ENCODE measurements at places on chromosomes 6 and 20.

GRCh38 chr6:54719633-54720032 is 126.9 kb upstream of the FAM83B start:
- no peak for DNase-seq

GRCh38 chr20:47970282-47970903 is 185.1 kb upstream of the SULF2 start:
- peak; percentile 39 for DNase-seq

- DNase-seq = no peak
These were observed 3.9 kb downstream of the PEDS1 start for GRCh38 chr20:50149481-50150254.

DNA sequence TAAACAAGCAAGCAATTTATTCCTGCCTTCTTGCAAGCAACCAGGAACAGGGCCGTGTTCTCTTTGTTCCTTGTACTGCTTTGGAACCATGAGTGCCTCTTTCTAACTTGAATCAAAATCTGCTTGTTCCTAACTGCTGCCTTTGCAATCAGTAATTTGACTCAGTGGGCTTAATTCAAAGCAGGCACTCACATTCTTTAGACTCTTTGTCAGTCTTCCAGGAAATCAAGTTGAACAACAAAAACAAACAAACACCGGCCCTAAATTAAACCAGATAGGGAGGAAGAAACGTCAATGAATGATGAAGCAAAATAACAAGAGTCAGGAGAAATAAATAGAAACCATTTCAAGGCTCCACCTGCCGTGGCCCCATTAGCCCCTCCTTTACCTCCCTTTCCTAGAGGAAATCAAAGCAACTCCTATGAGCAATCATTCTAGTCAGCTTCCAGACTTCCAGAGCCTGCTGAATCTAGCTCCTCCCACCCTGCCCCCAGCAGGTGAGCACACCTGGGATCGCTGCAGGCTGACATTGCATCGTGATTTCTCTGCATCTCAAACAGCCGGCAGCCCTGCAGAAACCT is 582.2 kb upstream of the FLRT3 start:
- no peak for DNase-seq

DNA sequence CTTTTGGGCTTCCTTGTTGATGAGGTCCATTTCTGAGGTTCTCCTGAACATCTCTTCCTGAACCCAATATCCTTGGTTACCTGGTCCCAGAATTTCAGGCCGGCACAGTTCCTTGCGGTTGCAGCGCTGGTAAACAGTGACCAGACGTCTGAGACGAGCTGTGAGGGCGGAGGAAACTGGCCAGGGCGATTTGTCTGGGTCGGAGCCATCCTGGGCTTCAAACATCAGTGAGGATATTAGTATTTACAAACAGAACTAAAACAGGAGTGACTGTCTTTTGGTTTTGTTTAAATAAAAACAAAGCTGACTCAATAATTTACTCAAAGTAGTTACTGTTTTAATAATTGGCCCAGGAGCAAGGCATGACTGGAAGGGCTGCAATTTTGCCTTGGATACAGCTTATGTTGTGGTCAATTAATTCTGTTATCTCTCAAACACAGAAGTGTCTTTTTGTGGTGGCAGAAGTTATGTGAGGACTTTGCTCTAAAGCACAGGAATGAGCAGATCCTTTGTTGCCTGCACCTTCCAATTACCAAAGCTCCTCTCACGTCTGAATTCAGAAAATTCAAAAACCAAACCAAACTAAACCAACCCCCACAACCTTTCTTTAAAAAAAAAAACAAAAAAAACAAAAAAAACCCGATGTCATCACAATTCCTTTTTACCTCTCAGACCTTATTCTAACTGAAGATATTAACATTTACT is 58.7 kb upstream of the EMILIN3 start:
- no peak for DNase-seq

- no peak for DNase-seq
These were observed 157.9 kb downstream of the SLC24A3 start for GRCh38 chr20:19370076-19371075.

GRCh38 chr6:9521152-9521530 is 893.7 kb downstream of the TFAP2A start:
- DNase-seq = no peak

DNA sequence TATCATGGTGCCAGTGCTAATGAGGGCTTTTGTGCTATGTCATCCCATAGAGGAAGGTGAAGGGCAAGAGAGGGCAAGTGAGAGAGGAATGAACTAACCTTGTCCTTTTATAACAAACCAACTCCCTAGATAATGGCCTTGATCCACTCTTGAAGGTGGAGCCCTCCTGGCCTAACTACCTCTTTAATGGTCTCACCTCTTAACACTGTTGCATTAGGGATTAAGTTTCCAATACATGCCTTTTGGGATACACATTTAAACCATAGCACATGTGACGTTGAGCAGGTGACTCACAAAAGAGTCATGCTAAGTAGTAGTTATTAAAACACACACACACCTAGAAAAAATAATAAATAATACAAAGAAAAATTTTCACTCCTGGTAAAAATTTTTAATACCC is 36.9 kb downstream of the CCN2 start:
- DNase-seq = no peak

GRCh38 chr6:70414813-70415212 is 1.5 kb downstream of the FAM135A start:
- no peak for DNase-seq

GRCh38 chr20:58453391-58453790 is 61.8 kb downstream of the APCDD1L start:
- no peak for DNase-seq

GRCh38 chr6:36625158-36625919 is 31.2 kb downstream of the SRSF3 start:
- no peak for DNase-seq

DNA sequence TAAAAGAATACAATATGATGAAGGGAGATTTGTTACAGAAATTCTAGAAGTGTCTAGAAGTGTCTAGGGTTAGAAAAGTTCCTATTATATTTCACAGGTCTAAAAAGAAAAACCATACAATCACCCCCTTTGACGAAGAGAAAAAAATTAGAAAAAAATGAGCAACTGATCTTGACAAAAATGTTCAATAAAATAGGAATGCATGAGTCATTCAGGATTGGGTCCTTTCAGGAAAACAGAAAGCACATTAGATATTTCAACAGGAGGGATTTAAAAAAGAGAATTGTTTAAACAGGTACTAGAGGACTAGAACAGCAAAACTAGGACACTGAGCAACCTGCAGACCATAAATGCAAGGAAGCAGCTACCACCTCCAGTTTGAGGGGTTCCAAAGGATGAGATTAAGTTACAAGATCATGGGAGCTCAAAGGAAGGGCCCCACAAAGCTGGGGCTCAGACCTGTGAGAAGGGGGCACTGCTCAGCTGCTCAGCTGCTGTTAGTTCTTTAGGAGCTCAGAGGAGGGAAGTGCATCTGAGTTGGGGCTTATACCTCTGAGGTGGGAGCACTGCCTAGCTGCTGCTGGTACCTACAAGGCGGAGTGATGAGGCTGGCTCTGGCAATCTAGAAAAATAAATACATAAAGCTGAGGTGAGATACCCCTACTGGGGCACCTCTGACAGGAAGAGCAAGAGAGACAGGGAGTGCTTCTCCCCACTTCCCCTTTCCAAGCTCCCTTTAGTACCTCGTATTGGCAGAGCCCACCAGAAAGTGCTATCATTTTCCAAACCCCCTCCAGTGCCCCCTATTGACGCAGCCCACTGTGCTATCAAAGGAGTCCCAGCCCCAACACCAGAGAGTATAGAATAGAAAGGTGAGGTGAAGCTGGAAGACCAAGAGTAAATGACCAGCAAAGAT is 27.1 kb upstream of the BEND6 start:
- DNase-seq = no peak

- DNase-seq = peak; percentile 88
These were observed 44.9 kb upstream of the ID1 start for GRCh38 chr20:31560094-31560745.

DNA sequence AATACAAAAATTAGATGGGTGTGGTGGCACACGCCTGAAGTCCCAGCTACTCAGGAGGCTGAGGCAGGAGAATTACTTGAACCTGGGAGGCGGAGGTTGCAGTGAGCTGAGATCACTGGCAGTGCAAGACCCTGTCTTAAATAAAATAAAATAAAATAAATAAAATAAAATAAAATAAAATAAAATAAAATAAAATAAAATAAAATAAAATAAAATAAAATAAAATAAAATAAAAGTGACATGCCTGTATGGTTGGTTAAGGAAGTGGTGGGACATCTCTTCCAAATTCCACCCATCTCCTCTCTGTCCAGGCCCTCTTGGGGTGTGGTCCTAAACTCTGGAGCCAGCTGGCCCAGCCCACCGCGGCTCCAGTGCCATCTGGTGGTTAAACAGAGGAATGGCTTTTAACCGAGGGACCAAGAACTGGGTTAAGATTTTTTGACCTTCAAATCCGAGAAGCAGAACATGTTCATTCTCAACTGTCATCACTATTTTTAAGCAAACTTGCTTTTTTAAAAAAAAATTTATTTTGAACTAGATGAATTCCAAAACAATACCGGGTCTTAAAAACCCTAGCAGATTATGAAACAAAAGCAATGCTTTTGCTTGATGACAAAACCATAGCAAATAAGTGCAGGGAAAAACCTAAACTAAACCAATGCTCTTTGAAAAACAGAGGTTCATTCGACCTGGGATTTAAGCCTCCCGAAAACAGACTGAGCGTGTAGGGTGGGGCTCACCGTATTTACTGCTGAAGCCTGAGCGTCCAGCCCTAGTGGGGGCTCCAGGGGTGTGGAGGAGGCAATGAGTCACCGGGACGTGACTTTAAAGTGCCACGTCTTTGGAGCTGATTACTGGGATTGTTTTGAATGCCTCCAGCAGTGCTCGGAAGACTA is 68.8 kb downstream of the CDC5L start:
- DNase-seq = peak; percentile 72

- DNase-seq = no peak
These were observed 340.9 kb upstream of the IRAK1BP1 start for GRCh38 chr6:78526432-78526831.

GRCh38 chr20:20603339-20603990 is 109.0 kb downstream of the RALGAPA2 start:
- DNase-seq = no peak

GRCh38 chr6:168632694-168633093 is 191.7 kb downstream of the SMOC2 start:
- DNase-seq = no peak

- no peak for DNase-seq
These were observed 13.9 kb downstream of the RAMACL start for GRCh38 chr6:166572370-166573261.

GRCh38 chr20:10536531-10536930 is 101.4 kb downstream of the SLX4IP start:
- DNase-seq = peak; percentile 33

DNA sequence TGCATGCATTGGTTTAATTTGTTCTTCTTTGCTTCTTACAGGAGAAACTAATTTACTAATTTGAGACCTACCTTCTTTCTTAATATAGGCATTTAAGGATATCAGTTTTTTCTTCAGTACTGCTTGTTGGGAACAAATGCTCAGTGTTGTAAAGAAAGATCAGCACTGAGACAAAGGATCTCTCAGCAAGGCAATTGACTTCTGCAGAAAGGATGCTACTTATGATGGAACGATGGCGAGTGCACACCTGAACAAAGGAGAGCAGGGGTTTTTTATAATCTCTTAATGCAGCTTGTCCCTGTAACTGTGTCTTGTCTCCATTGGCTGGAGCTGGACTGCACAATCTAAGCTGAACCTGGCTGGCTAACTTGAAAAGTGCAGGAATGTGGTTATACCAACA is 64.2 kb downstream of the RPP21 start:
- no peak for DNase-seq

DNA sequence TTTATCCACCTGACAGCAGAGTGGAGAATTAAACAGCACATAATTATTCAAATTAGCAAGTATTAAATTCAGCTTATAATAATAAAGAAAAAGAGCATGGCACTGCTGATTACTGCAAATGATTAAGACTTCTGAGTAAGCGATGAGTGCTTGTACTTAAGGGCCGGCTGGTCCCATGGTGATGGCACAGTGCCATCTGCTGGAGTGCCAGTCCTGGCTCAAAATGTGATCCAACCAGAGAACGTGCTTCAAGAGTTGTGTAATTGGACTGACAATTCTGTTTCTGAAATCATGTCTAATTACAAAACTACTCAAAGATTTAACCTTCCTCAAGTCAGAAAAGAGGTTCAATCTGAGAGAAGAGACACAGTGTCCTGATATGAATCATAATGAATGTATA is 181.6 kb upstream of the RGS17 start:
- peak; percentile 56 for DNase-seq

DNA sequence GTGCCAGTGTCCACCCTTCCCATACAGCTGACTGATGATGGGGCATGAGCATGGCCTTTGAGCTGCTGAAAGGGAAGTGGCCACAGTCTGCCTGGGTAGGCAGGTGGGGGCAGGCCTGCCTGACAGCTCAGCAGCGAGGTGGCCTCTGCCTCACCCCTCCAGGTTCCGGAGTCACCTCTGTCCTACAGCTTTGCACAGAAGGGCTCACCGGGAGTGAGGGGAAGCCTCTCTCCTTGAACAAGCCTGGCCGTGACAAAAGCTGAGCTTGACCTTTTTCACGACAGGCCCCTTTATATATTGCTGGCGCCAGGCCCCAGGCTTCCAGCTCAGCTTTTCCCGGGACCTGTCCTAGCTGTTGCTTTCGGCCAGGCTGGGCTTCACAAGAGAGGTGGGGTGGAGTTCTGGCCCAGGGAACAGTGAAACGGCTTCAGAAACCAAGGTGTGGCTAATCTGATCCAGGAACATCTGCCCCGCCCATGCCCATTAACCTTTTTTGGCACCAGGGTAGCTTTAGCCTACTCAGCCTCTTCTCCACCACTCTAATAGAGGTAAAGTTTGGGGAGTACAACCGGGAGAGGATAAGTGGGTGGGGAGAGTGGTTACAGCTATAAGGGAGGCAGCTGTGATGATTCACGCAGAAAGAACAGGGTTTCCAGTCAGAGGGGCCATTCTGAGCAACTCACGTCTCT is 42.9 kb downstream of the C6orf132 start:
- no peak for DNase-seq

DNA sequence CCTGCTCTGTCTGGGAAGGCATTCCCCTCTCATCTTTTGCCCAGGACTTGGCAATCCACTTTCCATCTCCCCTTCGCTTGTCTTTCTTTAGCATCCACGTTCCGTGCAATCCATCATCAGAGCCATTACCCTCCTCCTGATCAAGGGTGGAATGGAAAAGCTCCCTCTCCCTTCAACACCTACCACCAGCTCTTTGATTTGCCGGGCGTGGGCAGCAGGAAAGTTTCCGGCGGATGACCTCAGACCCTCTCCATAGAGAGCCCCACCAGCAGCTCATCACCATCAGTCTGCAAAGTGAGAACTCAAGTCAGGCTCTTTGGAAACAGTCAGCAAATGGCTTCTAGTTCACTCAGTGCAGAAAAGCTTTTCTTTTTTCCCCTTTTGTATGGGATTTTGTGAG is 76.2 kb downstream of the TSHZ2 start:
- DNase-seq = no peak

DNA sequence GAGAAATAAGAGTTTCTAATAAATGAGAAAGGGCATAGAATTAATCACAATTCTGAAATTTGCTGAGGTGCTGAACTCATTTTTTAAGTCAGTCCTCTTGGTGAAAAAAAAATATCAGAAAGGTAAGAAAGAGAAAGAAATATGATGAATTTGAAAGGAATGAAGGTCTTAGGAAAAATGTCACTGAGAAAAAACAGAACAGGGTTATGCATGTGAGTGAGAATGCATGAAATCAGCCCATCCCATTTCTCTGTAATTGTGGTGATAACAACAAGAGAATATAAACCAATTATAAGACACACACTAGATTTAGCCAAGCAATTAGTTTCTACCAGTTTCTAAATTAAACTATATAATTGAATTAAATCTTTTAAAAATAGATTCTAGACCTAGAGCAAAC is 138.9 kb downstream of the TBX18 start:
- DNase-seq = no peak

- no peak for DNase-seq
These were observed 108.6 kb upstream of the MYLIP start for GRCh38 chr6:16020259-16020658.

GRCh38 chr6:112144145-112144926 is 56.9 kb downstream of the FAM229B start:
- no peak for DNase-seq
